Mammary epithelial cell (primary cell): ENCODE measurements at places on chromosomes 2 and 18. TPM values are rescaled to one million over a fixed set of nuclear protein-coding genes. Genes with fewer than 3 reads are reported as not detected.

DNA sequence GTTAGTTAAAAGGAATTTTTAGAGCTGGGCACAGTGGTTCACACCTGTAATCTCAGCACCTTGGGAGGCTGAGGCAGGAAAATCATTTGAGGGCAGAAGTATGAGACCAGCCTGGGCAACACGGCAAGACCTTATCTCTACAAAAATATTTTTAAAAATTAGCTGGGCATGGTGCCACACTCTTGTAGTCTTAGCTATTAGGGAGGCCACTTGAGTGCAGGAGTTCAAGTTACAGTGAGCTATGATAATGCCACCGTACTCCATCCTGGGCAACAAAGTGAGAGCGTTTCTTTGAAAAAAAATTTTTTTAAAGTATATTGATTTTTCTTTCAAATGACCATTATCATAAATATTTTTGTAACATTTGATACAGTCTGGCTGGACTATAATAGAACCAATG, 93.6 kb upstream of the FAM117B start:
- DNase-seq = no peak

DNA sequence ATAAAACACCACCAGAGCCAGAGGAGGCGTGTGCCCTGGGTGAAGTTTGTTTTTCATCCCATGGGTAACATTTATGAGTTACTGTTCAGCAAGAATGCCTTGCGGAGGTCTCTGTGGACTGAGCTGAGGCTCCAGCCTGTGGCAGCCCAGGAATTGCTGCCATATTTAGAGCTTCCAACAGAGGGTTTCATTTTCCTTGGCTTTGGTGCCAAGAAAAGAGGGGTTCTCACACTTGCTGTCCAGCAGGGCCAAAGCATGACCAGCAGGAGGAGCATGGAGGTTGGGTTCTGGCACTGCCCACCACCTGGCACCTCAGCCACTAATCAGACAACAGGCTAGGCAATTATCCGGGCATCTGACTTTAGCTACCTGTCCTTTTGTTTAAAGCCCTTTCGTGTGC, 36.7 kb downstream of the EPAS1 start:
- DNase-seq = no peak

DNA sequence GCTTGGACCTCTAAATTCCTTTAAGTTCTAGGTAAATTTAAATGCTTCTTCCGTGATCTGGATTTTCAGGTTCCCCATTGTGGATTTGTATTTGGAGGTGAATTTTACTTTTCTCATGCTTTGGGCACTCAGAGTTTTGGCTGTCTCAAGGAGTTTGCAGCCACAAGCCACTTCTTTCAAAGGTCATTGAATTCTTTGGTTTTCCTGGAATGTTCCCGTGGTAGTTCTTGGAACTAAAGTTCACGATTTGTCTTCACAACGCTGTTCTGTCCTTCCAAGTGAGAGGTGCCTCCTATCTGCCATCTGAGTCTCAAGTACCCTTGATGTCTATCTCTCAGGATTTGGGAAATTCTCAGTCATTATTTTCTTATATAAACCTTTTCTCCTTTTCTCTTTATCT, 1438.7 kb upstream of the ZEB2 start:
- no peak for DNase-seq

- DNase-seq = no peak
Measured at GRCh38 chr2:177195194-177195593, 17.4 kb upstream of the HNRNPA3 start.

- no peak for DNase-seq
Measured at GRCh38 chr2:24328010-24328409, 32.3 kb downstream of the ITSN2 start.

DNA sequence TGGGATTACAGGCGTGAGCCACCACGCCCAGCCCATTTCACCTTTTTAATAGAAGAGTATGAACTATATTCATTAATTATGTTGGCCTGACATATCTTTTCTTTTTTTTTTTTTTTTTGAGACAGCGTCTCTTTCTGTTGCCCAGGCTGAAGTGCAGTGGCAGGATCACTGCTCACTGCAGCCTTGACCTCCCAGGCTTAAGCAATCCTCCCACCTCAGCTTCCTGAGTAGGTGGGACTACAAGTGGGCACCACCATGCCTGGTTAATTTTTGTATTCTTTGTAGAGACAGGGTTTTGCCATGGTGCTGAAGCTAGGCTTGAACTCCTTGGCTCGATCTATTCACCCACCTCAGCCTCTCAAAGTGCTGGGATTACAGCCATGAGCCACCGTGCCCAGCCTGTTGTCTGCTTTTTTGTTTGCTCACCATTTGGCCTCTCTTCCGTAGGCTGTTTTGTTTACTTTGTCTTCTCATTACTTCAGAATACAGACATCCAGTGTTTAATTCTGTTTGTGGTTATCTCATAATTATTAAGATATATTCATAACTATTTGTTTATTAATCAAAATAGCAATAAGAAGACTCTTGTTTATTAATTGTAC, 16.3 kb upstream of the CDH2 start:
- DNase-seq = no peak

DNA sequence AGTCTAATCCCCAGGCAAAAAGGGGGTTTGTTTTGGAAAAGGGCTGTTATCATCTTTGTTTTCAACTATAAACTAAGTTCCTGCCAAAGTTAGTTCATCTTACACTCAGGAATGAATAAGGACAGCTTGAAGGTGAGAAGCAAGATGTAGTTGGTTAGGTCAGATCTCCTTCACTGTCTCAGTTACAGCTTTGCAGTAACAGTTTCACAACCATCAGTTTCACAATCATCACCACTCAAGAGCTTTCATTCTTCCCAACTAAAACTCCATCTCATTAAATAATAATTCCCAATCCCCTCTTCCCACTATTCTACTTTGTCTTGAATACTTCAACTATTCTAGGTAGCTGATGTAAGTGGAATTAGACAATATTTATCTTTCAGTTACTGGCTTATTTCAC, 200.9 kb downstream of the NYAP2 start:
- DNase-seq = no peak

DNA sequence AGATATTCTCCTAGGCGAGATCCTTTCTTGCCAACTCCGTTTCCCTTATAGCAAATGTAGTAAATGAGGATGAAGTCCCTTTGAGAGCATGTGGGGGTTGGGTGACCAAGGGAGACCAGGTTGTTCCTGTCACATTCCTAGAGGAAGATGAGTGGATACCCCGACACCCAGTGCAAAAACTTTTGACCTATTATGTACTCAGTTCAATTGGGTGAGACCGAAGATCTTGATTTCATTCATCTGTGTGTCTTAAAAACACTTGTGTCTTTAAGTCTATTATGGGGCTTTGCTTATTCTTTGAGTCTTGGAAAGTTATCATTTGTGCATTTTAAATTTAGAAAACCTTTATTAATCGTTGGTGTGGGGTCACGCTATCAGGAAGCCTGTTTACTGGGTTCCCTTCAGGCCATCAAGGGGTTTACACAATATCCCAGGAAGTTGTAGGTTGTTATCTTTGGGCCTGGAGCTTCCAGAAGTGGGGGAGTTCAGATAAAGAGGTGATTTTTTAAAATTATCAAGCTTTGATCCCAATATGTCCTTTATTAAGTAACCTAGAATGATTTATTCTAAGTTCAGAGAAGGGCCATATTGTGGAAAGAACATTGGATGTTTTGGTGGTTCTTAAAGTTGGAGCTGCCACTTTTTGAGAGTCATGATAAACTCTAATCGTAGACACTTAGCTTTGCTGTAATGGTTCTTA, 2.8 kb downstream of the RHOB start:
- DNase-seq = no peak

DNA sequence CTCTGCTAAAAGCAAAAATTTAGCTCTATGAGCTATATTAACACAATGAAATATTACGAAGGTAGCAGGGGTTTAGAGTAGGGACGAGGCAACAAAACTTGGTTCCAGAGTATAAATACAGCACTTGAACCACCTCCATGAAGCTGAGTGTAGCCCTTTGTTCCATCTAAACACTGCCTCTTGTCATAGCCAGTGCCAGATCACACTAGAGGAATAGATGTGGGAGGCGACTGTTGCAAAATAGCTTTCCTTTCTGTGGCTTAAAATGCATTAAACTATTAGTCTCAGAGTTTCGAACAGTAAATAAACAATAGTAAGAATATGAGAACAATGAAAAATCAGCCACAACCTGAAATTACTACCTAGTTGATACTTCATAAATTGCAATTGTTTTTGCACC, 29.8 kb downstream of the PIEZO2 start:
- no peak for DNase-seq

DNA sequence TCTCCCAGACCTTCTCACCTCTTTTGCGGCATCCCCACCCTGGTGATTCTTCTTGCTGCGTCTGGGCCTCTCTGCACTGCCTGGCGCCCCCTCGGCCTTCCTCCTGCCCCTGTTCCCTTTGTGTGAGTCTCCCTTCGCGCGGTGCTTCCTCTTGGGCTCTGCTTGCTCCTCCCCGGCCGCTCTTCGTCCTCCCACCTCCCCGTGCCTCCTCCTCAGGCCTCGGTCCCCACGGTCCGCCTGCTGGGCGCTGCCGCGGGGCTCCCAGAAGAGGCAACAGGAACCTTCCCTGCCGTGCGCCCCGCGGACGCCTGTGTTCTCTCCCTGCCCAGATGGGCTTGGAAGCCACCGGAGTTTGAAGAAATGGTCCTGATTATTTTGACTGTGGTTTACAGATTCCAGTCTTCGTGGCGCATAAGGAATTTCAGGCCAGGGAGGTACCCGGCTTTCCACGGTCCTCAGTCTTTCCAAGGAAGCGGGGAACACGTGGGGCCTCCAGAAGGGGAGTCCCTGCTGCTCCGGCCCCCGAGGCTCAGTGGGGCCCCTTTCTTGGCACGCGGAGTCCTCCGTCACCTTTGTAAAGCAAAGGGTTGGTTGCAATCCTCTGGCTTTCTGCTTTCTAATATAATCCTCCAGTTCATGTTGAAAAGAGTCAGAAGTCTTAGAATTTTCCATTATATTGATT, 13.1 kb downstream of the RNU2-63P start:
- DNase-seq = no peak

- DNase-seq = no peak
Measured at GRCh38 chr18:37408676-37409265, 156.8 kb downstream of the CELF4 start.

GRCh38 chr2:138121666-138122661, 157.7 kb downstream of the HNMT start:
- peak; percentile 81 for DNase-seq

GRCh38 chr2:224555823-224556366, 29.3 kb downstream of the CUL3 start:
- DNase-seq = no peak

DNA sequence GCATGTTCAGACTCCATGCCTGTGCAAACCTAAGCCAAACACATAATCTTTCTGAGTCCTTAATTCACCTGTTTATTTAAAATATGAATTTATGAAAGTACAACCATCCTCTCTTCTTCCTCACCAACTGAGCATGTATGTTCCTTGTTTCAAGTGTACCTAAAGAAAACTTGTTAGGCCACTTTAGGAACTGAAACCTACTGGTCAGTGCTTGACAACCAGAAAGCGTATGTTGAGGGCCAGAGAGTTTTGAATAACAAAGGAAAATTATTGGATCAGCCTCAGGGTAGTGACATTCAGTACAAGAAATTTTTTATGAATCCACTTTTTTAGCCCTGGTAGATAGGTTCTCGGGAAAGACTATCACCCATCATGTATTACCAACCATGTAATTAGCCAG, 847.6 kb upstream of the CELF4 start:
- DNase-seq = no peak

Gene GCG
- total RNA-seq = not detected in 2 replicates

Gene SLC38A11
- not detected in 2 replicates for total RNA-seq

Gene REG3G
- total RNA-seq = not detected in 2 replicates

Gene IL1R1
- total RNA-seq = 8.7 TPM
